Effector memory CD4-positive, alpha-beta T cell (primary cell): ENCODE measurements at places on chromosomes 1 and 21.

DNA sequence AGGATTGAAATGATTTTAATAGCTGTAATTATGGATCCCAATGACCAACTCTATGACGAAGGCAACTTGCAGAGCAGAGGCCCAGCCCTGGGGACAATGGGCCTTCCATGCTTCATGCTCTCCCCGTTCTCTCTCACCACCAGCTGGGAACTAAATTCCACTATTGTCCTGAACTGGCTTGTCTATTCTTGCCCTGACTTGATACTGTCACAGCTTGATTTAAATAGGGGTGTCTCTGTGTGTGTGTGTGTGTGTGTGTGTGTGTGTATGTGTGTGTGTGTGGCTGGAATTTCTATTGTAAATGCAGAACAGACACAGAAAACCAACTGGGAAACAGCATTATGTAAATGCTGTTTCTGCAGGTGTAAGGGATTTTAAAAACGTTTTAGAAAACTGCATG, 57.0 kb downstream of the SLC22A15 start:
- DNase-seq = no peak

GRCh38 chr1:200353232-200353631, 56.6 kb downstream of the ZNF281 start:
- DNase-seq = no peak

- no peak for DNase-seq
These were observed 2.7 kb upstream of the PRKACB start for GRCh38 chr1:84141182-84142003.

GRCh38 chr1:3614755-3615742, 3.7 kb upstream of the MEGF6 start:
- no peak for DNase-seq

DNA sequence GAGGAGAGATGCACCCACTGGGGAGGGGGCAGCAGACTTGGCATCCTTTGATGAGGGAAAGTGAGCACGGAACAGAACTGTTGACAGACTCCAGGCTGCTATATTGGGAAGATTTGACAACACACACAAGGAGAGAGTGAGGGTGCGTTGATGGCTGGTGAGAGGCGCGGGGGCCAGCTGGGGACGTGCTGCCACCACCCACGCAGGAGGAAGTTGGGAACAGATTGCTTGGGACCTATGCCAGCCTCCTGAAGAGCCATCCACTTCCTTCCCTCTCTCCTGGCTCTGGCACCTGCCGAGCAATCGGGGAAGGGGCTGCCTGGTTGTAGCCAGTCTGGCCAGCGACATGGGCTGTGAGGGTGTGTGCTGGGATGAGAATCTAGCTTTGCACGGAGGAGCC, 223.7 kb upstream of the CSF3R start:
- DNase-seq = no peak

DNA sequence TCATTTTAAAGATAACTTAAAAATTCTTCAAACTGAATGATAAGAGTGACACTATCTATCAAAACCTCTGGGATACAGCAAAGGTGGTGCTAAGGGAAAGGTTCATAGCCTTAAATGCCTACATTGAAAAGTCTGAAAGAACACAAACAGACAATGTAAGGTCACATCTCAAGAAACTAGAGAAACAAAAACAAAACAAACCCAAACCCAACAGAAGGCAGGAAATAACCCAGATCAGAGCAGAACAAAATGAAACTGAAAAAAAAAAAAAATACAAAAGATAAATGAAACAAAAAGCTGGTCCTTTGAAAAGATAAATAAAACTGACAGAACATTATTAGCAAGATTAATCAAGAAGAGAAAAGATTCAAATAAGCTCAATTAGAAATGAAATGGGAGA, 6.8 kb downstream of the ODF2L start:
- DNase-seq = no peak

- DNase-seq = no peak
These were observed 30.5 kb downstream of the DIP2A start for GRCh38 chr21:46489162-46489663.

DNA sequence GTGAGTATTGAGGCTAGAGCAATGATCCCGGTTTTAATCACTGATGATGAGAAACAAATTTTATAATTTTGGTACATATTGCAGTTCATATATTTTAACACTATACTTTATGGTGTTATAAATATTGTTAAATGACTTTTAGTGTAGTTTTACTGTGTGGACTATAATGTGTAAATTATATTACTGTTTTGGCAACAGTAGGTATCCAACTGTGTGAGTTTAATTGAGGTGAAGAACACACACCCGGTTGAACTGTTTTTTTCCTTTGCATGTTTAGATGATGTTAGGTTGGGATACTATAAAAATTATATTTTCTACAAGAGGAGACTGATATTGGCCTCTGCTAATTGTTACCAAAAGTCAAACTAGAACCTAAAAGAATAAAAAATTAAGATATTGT, 166.5 kb downstream of the SDCCAG8 start:
- DNase-seq = no peak

DNA sequence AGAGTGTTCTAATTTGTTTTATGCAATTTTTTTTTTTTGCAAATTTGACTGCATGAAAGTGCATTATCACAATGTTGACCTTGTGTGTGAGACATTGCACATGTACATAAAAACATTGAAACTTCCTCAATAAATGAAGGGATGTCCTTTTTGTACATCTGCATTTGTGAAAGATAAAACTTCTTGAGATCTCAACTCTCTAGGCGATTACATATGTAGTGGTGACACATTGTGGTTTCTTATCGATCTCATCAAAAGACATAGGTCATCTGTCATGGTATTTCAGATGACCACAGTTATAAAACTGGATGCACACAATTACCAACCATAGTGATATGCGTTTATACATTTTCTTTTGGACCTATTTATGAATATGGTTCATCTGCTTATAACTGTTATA, 35.6 kb upstream of the C21orf91 start:
- DNase-seq = no peak

DNA sequence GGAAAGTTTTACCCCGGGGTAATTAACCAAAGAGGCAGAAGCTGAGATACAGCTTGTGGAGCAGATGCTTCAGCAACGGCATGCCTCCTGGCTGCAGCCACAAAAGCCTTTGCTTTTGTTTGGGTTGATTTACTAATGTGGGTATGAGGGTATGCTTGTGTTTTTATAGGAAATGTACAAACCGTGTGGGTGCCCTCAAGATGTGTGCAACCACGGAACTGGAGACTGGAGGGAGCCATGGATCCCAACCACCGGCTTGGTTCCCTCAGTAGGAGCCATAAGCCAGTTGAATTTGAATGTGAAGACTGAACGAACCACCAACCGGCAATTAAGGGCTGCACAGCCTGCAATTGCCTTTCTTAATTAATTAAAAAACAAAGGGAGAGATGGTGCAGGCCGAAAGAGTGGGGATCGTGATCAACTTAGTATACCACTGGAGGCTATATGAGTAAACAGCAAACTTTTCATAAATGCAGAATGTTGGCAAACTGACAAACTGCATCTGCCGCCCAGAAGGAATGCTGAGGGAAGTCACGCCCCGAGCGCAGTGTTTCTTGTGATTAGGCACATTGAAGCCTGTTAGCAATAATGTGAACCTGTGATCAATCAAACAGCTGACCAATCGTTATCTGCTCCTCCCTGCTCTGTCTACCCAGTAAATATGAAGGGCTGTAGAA, 104.1 kb downstream of the DISP1 start:
- DNase-seq = no peak

GRCh38 chr1:201183753-201184152, 6.9 kb upstream of the IGFN1 start:
- DNase-seq = no peak

- no peak for DNase-seq
These were observed 157.9 kb upstream of the NRIP1 start for GRCh38 chr21:15222707-15223106.

- DNase-seq = no peak
These were observed 1.2 kb downstream of the PIK3C2B start for GRCh38 chr1:204493145-204493983.

DNA sequence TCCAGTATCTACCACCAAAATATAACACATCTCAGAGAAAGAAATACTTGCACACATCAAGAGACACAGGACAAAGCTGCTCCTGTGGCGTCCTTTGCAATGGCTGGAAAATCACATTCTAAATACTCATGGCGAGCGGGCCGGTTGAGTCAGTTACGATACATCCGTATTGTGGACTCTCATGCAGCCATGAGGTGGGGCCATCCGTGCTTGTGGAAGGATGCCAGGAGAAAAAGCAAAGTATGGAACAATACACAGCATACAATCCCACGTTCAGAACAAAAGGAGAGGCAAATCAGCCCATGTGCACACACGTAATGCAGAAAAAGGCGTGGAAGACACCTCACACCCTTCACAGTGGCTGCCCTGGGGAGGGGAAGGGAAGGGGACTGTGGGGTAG, 13.1 kb downstream of the ATP13A2 start:
- DNase-seq = no peak

GRCh38 chr1:64685217-64685616, 59.7 kb upstream of the RAVER2 start:
- DNase-seq = no peak

- peak; percentile 89 for DNase-seq
These were observed 11.2 kb downstream of the TNFRSF1B start for GRCh38 chr1:12177999-12178441.
